ENCODE measurements at places on chromosomes 11 and 22. TPM values are rescaled to one million over a fixed set of nuclear protein-coding genes. Genes with fewer than 3 reads are reported as not detected.

- no peak for DNase-seq
These were observed 54.3 kb upstream of the MYEOV start for GRCh38 chr11:69239641-69240040.

- DNase-seq, result no peak
These were observed 7.7 kb downstream of the FZD4 start for GRCh38 chr11:86947541-86947940.

DNA sequence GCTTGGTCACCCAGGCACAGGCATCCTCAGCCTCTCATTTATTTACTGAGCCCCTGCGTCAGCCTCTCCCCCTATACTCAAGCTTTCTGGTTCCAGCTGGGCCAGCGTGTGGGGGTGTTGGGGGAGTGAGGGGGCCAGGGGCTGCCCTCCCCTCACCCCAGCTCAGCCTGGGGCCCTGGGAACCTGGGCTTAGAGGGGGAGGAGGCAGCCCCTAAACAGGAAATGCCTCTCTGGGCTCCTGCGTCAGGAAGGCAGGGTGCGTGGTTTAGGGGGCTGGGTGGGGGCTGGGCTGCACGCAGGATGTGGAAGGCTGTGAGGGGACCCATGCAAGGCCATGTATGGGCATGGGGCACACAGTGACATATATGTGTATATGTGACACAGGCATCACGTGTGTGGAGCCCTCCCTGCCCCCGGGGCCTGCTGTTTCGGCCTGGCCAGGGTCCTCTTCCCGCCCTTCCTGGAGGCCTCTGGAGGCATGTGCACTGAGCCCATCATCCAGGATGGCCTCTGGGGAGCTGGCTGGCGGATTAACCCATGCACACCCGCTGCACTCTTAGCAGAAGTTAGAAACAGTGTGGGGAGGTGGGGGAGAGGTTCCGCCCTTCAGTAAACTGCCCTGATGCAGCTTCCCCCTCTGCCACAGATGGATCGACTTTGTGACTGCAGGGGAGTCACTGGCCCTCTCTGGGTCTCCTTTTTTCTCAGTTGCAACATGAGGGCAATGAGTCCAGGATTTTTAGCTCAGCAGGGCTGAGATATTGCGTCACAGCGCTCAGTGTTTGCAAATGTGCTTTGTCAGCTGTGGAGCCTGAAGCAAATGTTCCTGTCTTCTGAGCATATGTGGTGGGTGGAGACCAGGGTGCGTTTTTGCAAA lies 1.1 kb upstream of the CD248 start:
- peak; percentile 81 for DNase-seq

- no peak for DNase-seq
These were observed 37.2 kb downstream of the GAS2 start for GRCh38 chr11:22703591-22703990.

FBLN1 gene
- total RNA-seq, result 496 TPM

DNA sequence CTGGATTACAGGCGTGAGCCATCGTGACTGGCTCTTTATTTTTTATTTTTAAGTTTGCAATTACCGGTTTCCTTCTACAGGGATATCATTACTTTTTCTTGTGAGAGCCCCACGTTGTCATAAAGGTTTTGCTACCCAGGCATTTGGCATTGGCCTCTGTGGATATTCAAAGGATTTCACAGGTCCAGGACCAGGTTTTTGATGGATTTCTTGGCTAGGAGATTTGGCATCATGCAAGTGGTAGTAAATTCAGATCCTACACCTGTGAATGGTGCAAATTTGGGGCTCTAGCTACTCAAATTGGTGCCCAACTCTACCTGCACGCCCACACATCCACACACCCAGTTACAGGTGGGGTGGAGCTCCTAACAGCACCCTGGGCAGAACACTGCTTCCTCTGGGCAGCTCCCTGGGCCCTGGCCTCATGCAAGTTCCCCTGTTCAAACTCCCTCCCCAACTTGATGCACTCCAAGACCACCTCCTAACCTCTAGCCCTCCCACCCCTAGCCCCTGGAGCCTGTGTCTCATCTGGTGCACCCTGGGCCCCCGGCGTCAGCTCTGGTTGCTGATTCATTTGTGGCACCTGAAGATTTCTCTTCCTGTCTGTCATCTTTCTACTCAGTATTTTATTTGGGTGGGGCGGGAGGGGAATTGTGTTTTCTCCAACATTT lies 9.3 kb upstream of the MRGPRD start:
- DNase-seq, result no peak

DNA sequence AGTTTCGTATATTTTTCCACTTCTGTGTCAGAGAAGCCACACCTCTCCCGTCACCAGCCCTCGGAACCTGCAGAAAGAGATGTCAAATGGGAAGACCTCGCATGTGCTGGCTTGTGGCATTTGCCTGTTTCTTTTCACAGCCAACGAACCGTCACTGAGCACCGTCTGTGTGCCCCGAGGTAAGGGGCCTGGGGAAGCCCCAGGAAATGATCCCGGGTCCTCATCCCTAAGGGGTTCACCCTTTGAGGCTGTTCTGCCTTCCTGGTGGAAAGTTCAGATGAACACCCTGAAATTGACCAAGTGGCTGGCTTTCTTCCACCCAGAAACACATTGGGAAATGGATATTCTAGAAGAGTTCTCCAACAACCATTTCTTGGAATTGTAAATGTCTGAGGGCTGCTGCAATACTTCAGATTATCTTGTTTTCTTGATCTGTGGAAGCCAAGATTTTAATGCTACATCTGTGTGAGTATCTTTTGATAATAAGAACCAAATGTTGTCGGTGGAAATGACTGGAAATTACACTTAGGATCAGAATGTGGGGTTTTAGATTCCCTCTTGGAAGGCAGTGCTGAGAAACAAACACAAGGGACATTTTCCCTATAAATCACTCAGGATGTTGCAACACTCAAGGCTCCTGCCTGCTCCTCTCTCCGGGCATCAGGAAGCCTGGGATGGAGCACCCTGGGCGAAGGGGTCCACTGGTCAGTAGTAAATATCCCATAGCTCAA lies 37.6 kb downstream of the RIBC2 start:
- DNase-seq, result peak; percentile 65

GRCh38 chr11:134270250-134270714 lies 5.9 kb upstream of the GLB1L3 start:
- no peak for DNase-seq

CDC42BPG gene
- total RNA-seq, result 2.7 TPM

SMTNL1 gene
- total RNA-seq, result not detected

GRCh38 chr11:11010624-11011127 lies 152.8 kb upstream of the ZBED5 start:
- no peak for DNase-seq

CD3E gene
- total RNA-seq, result 2.4 TPM

GRCh38 chr11:47485107-47485506 lies 36.2 kb upstream of the RAPSN start:
- DNase-seq, result no peak

DNA sequence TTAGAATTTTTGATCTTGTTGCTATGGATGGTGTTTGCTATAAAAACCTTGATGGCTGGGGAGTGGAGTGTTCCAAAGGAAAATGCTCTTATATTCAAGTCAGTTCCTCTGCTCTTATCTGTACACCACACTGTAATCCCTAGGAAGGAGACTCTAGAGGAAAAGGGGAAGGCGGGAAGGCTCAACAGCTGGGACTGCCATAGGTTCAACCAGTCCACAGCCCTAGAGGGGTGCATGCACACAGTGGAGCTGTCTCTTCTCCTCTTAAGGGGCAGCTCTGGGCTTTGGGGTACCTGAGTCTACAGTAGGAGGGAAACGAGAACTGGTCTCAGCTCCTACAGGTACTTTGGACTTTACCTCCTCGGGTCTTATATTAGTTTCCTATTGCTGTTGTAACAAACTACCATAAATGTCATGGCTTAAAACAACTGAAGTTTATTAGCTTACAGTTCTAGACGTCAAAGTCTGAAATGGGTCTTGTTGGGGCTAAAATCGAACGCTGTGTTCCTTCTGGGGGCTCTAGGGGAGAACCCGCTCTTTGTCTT lies 77.2 kb upstream of the ZBED5 start:
- DNase-seq, result no peak

Data from uterus (tissue), 4 donors.